Uterus (tissue), 4 donors: ENCODE measurements at places on chromosomes 3 and 15.

- no peak for DNase-seq
Observed at GRCh38 chr3:100873611-100874010, 119.6 kb downstream of the ABI3BP start.

DNA sequence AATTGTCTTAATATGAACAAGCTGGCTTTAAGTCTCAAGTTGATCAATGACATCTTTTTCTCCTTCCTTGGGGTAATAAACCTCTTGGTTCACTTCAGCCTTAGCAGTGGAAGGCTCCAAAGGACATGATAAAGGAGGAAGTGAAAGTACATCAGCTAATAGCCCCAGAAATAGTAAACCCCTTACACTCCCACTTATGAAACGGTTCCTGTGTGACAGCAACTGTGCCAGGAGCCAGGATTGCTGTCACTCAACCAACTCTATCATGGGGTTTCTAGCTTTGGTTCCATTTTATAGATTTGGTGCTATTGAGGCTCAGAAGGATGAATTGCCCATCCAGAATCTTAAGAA is 216.7 kb downstream of the ABHD5 start:
- DNase-seq, result no peak

DNA sequence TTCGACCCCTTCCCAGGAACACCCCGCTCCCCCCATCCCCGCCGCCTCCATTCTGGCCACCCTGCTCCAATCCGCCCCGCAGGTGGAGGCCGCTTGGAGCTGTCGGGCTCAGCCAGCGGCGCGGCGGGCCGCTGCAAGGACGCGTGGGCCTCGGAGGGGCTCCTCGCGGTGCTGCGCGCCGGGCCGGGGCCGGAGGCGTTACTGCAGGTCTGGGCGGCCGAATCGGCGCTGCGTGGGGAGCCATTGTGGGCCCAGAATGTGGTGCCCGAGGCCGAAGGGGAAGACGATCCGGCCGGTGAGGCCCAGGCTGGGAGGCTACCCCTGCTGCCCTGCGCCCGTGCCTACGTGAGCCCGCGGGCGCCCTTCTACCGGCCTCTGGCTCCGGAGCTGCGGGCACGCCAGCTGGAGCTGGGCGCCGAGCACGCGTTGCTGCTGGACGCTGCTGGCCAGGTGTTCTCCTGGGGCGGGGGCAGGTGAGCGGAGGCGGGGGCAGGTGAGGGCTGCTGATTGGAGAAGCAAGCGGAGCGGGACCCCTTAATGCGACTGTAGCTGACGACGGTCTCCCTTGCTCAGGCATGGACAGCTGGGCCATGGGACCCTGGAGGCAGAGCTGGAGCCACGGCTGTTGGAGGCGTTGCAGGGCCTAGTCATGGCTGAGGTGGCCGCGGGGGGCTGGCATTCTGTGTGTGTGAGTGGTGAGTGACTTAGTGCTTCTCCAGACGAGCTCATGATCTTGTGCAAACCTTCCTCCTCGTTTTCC is 2.5 kb downstream of the RCCD1 start:
- DNase-seq, result no peak

GRCh38 chr3:173109143-173109542 is 31.9 kb downstream of the SPATA16 start:
- DNase-seq, result no peak

DNA sequence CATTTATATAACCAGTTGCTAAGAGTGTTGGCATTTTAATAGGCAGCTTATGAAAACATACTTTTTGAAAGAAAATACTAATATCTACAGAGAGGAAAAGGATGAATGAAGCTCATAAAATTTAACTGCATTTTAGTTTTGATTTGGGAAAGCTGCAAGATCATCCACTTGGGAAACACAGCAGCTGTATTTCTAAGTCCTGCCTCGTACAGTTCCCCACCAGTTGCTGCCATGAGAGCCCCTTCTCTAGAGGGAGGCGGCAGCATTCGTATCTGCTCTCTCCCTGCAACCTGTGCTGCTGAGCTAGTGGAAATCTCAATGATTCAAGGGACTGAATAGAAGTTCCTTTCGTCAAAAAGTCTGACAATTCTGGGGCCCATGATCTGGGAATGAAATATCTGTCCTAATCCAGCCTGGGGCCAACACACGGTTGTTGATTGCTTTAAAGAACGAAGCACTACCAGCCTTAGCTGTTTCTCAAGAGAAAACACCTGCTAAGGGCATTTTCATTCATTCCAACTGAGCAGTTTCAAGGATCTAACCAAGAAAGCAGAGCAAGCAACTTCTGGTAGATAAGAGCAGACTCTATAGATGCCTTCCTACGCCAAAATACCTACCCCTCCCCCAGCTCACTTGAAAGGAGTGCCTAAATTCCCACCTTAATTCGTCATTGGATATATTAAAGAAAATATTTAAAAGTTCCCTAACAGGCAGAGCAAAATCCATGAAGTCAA is 223.7 kb downstream of the MAGI1 start:
- DNase-seq, result no peak

GRCh38 chr15:85606738-85607137 is 188.0 kb downstream of the KLHL25 start:
- no peak for DNase-seq

DNA sequence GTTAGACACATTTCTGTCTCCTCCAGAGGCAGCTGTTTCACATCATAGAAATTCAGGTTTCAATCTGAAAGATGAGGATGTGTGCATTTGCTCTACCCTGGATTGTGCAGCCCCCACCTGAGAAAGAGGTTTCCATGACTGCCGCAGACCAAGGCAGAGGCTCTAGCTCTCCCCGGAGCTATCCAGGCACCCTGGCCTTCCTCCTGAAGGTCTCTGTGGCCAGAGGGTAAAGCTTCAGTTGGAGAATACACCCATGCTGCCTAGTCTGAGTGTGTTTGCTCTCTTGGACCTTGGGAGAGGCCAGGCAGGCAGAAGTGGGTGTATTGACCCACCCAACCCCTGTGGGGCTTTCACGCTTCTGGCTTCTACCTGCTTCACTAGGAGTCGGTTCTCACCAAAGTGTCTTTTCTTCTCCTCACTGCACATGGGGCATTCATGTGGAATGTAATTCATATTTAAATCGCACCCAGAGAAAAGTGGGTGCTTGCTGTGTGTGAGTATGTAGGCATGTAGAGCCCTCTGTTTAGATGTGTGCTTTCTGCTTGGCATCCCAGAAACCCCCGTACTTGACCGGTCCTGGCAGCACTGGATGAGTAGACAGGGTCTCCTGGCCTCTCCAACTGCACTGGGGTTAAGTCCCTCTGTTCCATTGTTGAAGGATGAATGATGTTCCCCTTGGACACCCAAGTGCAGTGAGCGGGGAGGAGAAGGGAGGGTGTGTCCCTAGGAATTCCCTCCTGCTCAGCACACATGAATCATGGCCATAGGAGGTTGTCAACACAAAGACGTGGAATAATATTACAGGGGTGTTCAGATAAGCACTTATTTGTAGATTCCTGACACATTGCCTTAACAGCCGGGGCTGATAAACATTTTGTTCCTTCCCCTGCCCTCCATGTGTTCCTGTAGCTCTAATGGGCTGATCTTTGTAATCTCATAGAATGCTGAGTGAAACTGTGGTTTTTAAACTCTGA is 20.3 kb upstream of the RAB6B start:
- no peak for DNase-seq

- DNase-seq, result no peak
Observed at GRCh38 chr3:41808152-41808551, 153.8 kb downstream of the ULK4 start.

GRCh38 chr15:93063262-93063671 is 25.7 kb downstream of the RGMA start:
- DNase-seq, result no peak

DNA sequence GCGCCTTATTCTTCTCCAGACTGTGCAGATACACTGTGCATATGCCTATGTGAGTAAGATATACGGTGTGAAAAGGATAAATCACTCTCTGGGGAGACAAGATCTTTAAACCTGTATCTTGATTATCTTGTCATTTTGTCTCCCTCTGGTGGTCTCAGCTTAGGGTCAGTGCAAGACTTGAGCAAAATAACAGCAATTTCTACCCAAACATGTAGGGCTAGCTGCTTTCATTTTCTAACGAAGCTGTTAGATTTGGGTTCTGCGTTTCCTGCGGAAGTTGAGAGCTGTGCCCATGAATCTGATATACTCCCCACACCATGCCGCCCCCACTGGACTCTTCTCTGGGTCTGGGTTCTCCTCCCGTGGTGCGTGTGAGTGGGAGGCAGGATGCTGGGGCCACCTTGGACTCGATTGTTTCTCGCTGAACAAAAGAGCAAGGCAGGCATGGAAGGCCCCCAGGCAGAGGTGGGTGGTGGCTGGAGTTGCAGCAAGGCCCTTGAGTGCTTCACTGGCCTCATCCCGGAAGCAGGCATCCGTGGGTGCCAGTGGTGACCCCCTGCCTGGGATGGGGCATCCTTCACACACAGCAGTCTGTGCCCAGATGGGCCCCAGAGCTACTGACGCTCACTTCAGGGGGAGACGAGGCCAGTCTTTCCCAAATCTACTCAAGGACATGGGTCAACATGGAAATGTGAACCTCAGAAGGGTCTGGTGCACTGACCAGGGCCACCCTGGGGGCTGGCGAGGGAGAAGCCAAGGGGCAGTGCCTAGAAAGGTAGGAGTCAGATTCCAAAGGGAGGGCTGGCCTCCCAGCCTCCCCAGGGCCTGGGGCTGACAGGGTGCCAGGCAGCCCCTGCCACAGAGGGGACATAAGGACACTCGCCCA is 179.6 kb downstream of the NSMCE3 start:
- no peak for DNase-seq

GRCh38 chr3:177838766-177839350 is 641.6 kb upstream of the TBL1XR1 start:
- no peak for DNase-seq

- DNase-seq, result no peak
Observed at GRCh38 chr3:13135811-13136321, 62.6 kb upstream of the IQSEC1 start.

DNA sequence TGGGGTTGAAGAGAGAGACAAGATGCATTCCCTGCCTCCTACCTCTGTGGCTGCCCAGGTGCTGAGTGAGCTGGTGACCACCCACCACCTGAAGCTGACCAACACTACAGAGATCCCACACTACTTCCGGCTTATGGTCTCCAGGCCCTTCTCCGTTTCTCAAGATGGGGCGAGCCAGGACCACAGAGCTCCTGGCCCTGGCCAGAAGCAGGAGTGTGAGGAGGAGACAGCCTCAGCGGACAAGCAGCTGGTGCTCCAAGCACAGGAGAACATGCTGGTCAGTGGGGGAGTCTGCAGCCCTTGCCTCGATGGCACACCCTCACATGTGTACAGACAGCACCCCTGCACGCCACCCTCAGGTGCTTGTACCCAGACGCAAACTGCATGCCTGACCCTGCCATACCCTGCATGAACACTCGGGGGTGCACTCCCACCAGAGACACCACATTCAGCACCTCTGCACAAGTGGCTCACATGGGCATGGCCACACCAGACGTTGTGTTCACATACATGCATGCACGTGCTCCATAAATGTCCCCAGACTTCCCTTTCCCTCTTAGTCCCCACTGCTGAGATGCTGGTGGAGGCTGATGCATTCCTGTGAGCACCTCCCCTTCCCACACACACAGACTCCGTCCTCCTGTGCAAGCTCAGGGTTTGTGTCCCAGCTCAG is 19.0 kb downstream of the ACAA1 start:
- DNase-seq, result peak; percentile 34

- DNase-seq, result no peak
Observed at GRCh38 chr3:136396916-136397315, 146.8 kb downstream of the PCCB start.
